Activated CD4-positive, CD25-positive, alpha-beta regulatory T cell (primary cell): ENCODE measurements at places on chromosomes 3 and 15.

DNA sequence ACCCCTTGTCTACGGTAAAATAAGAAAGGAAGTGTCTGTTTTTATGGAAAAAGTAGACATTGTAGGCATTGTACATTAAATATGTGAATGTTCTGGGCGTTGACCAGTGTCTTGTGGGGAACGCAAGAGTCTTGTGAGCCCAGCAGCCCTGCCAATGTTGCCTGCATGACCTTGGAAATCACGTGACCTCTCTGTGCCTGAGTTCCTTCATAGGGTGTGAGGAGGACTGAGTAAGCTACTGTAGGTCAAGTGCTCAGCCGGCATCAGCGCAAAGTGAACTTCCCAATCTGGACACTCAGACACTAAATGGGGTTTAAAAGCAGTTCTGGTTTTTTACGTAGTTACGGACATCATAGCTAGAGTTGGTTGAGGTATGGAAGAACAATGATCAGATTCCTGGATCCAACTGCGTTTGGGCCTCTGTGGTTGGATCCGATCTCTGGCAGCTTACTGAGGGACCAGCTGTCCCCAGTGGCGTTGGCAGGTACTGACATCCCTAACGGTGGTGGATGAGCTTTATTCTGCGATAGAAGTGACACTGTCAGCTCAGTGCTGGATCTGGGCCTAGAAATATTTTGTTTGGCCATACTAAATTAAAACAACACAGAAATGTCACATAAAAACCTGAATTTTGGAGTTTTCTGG, 63.8 kb downstream of the SPSB4 start:
- DNase-seq = no peak

DNA sequence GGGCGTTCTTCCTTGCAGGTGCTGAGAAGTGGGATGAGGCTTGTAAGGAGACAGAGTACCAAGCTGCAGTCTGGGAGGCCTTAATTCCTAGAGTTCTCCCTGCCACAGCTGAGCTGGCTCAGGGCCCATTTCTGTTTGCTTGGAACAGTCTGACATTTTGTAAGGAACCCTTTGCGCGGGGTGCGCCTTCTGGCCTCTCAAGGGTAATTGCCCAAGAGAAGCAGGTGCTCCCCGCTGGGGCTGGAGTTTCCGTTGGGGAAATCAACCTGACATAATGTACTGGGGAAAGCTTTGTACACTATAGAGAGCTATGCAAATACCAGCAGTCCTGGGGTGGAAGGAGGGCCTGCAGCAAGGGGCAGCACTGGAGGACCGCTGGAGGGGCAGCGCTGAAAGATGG, 83.6 kb downstream of the HMG20A start:
- no peak for DNase-seq

GRCh38 chr3:3666664-3667063, 132.6 kb upstream of the LRRN1 start:
- no peak for DNase-seq

DNA sequence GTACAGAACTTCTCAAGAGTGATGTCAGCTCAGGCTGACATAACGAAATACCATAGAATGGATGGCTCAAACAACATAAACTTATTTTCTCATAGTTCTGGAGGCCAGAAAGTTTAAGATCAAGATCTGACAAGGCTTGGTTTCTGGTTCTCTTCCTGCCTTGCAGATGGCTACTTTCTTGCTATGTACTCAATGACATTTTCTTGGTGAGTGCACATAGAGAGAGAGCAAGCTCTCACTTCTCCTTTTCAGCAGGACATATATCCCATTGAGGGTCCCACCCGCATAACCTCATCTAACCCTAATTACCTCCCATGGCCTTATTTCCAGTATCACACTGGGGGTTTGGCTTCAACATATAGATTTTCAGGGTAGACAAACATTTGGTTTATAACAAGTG, 1072.1 kb downstream of the PLOD2 start:
- DNase-seq = no peak
